Activated naive CD8-positive, alpha-beta T cell treated with anti-CD3 and anti-CD28 coated beads, Interleukin-2, amount 10 ng/mL, durations not matched to agents 7 days and 5 days (primary cell): ENCODE measurements at places on chromosomes 6 and 20. TPM values are rescaled to one million over a fixed set of nuclear protein-coding genes. Genes with fewer than 3 reads are reported as not detected.

Gene CST1
- not detected for total RNA-seq

Gene DLL1
- total RNA-seq: 15.8 TPM

Gene GSTA3
- not detected for total RNA-seq

Gene SLC17A1
- total RNA-seq: not detected

Gene LY6G6D
- not detected for total RNA-seq

Gene ULBP3
- 0.94 TPM for total RNA-seq

Gene ZNF391
- 3.9 TPM for total RNA-seq

Gene DYNLRB1
- 96.8 TPM for total RNA-seq

Gene DNAH8
- total RNA-seq: 0.06 TPM

Gene OTOR
- not detected for total RNA-seq

Gene UST
- total RNA-seq: 3.1 TPM

Gene CCN5
- total RNA-seq: not detected

Gene NEURL2
- total RNA-seq: 3.9 TPM

Gene TRIM38
- total RNA-seq: 29.1 TPM

Gene MRPS18A
- total RNA-seq: 40.3 TPM

Gene TAP1
- total RNA-seq: 323 TPM

Gene LY6G5B
- total RNA-seq: 36.4 TPM

Gene GABRR1
- total RNA-seq: not detected

Gene FGD2
- total RNA-seq: 9.8 TPM

Gene YTHDF1
- total RNA-seq: 38.0 TPM

Gene SLC17A4
- not detected for total RNA-seq

Gene EEF1A2
- total RNA-seq: not detected

Gene SUPT3H
- total RNA-seq: 11.6 TPM

Gene BPIFB1
- not detected for total RNA-seq

Gene MYO6
- total RNA-seq: 2.5 TPM

Gene STX7
- 20.5 TPM for total RNA-seq

Gene GPSM3
- 251 TPM for total RNA-seq

Gene GPR63
- 1.1 TPM for total RNA-seq

Gene SLC52A3
- not detected for total RNA-seq

Gene MYLK4
- total RNA-seq: 0.33 TPM

Gene NNAT
- 0.58 TPM for total RNA-seq

Gene ETV7
- total RNA-seq: 9.8 TPM

Gene PERP
- total RNA-seq: 3.2 TPM

Gene FOXP4
- total RNA-seq: 8.8 TPM

Gene LPA
- not detected for total RNA-seq

Gene TCP11
- total RNA-seq: not detected

Gene FYN
- 363 TPM for total RNA-seq

Gene WDR27
- total RNA-seq: 39.6 TPM
